ENCODE measurements at places on chromosomes 7 and 10.

GRCh38 chr10:83083831-83084230, 1055.5 kb upstream of the GHITM start:
- DNase-seq, result no peak

DNA sequence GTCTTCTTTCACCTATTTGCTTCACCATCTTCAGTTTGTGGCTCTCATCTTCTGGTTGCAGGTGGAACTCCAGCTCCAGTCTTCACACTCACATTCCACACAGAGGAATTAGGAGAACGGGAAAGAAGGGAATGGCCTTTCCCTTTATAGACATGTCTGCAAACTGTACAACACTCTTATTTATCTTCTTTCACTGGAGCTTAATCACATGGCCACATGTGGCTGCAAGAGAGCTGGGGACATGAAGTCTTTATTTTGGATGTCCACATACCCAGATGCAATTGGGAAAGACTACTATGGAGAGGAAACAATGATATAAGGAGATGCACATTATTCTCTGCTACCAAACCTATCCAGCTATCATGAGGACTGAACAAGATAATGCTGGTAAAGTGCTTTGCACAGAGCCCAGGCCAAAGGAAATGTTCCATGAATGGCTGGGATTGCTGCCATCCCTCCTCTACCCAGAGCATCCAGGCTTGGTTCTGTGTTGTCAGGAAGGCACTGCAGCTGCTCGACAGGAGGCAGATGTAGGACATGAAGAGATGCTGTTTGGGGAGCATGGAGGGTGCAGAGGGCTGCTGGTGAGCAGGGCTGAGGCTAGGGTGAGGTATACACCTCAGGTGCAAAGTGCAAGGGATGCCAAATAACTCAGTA, 183.8 kb upstream of the TBX20 start:
- DNase-seq, result no peak

GRCh38 chr7:80787721-80788120, 131.1 kb downstream of the SEMA3C start:
- no peak for DNase-seq

GRCh38 chr10:129483430-129484010, 16.5 kb downstream of the MGMT start:
- no peak for DNase-seq

GRCh38 chr7:20128001-20128400, 89.2 kb downstream of the MACC1 start:
- DNase-seq, result no peak

DNA sequence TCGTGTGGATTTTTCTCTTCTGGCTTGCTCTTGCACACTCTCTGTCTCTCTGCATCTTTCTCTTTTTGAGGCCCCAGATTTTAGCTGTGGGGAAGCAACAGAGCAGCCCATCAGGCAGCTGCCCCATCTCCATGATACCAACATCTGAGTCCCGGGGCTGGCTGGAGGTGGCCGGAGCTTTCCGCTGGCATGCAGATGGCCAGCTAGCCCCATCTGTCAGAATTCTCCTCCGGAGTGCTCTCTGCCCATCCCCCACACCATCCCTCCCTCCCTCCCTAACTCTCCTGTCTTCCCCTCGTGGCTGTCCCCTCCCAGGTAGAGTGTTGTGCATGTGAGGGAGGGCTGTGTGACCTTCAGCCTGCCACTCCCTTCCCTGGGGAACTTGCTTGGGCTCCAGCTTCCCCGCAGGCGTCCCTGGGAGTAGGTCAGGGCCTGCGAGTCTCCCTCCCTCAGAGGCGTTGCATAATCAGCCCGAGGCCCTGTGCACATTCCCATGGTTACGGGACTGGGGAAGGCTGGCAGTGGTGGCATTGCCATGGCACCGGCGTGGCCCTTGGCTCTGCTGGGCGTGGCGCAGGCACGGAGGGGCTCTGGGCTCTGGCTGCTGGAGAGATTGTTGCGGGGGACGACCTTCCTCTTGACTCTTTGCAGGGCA, 24.7 kb downstream of the GHRHR start:
- DNase-seq, result no peak

DNA sequence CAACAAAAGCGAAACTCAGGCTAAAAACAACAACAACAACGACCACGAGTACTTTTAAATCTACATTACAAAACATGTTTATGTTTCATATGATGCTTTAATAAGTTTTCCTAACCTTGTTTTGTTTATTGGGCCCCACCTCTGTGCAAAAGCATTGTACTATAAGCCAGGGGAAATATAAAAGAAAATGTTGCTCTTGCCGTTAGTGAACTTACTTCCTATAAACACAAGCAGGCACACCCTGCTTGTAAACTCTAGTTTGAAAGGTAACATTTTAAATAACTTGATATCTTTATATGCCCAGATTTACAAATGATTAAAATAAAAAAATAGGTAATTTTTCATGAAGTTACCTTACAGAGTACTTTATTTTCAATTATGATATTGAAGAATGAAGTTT, 19.2 kb upstream of the EPC1 start:
- DNase-seq, result no peak

DNA sequence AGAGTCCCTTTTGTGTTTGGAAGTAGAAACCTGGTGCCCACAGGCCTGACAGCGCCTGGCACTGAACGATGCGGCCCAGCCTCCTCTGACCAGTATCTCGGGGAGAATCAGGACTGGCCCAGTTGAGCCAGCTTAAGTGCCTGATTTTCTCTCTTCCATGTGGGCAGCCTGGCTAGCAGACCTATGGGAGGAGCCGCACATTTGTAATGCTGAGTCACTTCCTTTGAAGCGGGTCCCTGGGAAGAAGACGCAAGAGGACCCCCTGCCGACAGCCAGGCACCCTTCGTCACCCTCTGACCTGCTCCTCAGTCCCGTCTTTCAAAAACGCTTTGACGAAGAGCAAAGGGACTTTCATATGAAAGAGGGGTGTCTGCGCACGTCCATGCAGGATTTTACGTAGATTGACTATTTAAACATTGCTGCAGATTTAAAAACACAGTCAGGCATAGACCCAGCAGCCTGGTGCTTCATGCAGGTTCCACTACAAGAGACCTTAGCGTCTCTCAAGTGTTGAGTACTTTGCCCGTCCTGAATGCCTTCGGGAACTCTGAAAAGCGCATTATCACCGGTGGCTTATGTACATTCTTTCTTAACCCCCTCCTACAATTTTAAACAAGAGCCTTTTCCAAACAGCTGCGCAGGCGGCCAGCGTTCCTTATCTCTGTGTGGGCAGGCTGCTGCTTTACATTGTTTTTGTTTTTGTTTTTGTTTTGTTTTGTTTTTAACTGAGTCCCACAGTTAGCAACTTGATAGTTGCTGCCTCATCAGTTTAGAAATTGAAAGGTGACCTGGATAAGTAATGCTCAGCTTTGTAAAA, 36.5 kb upstream of the AP5Z1 start:
- DNase-seq, result peak; percentile 58

- no peak for DNase-seq
Observed at GRCh38 chr7:92246360-92247101, 757 bp downstream of the ANKIB1 start.

GRCh38 chr10:128054163-128054970, 71.9 kb downstream of the MKI67 start:
- peak; percentile 88 for DNase-seq

DNA sequence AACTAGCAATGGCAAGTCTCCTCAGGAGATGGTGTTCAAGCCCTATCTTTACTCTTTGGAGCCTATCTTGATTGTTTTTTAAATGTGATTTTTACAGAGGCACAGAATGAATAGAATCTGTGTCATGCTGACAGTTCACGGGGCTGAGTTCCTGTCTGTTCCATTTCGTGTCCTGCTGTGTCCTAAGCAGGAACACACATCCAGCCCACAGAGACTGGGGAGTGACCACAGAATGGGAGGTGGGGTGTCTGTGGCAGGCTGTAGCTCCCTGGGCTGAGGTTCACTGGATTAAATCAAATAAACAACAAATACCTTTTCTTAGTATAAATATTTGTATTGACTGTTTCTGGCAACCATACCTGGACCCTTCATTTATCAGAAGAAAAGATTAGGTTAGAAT, 73.4 kb upstream of the CARD11 start:
- DNase-seq, result no peak

DNA sequence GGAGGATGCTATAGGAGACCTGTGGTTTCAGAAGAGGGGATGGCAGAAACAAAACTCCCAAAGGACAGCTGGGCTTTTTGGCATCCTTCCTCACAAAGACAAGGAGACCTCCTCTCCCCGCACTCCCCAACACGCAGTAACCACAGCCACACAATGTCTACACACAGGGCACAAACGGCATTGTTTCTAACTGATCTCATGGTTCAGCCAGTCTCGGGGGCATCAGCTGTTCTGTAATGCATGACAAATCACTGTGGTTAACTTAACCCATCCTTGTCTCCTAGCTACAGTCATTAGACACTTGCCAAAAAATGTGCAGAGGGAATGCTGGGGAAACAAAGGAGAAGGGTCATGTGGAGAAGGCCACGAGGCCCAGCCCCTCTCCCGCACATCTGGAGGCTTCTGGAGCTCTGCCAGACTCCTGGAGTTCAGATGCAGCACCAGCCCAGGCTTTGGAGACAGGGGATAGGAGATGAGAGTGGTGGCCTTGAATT, 7.6 kb upstream of the ADAMTS14 start:
- DNase-seq, result no peak

GRCh38 chr10:91127341-91128082, 93.0 kb upstream of the PCGF5 start:
- no peak for DNase-seq

GRCh38 chr10:61888744-61889143, 12.8 kb upstream of the ARID5B start:
- peak; percentile 9 for DNase-seq

DNA sequence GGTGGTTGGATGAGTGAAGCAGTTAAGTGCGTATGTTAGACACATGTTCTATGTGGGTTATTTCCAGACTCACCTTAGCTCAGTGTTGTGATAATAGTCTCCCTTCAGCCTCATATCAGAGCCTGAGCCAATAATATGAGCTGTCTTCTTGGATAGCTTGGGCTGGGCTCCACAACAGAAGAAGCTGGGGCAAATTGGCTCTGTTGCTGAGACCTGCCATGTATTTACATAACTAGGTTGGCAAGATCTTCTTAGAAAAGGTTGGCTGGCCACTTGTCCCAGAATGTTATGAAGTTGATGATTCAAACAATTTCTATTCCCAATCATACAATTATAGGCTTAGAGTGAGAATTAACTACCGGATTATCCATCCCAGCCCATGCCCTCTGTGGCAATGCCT, 35.7 kb upstream of the CREB5 start:
- DNase-seq, result no peak

- DNase-seq, result peak; percentile 27
Observed at GRCh38 chr7:157875230-157876179, 538.7 kb downstream of the DNAJB6 start.

- peak; percentile 22 for DNase-seq
Observed at GRCh38 chr10:84308481-84309304, 19.7 kb upstream of the CCSER2 start.

GRCh38 chr7:102096706-102097427, 189.8 kb upstream of the SH2B2 start:
- DNase-seq, result no peak

GRCh38 chr7:129443612-129444011, 9.4 kb downstream of the STRIP2 start:
- DNase-seq, result no peak

DNA sequence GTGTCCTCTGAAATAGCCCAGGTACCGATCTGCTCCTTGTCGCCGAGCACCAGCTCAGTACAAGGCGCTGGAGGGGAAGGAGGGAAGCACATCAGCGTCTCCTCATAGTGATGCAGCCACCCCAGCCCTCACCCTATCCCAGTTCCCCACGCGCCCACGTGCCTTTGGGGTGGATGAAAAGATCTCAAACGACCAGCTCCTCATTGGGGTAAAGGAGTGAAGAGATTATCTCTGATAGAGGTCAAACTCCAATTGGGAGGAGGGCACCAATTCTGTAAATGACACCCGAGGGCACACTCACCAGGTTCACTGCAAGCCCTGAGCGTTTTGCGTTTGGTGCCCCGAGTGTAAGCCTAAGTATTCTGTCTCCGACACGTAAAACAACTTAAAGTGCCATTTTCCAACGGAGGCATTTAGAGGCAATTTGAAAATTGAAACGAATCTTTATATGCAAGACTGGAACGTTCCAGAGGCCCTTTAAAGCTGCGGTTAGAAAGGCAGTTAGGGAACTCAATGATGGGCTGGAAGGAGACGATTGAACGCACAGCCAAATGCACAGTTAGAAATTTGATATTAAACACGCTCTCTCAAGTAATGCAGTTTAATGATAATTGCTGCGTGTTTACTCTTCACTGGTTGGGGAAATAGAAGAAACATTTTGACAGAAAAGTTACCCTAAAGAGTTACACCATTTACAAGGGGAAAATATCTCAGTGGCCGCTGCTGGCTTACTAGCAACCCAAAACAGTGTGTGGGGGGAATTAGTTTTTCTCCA, 8.9 kb upstream of the EMX2 start:
- DNase-seq, result no peak

Measured in CD14-positive monocyte (primary cell).